ENCODE measurements at places on chromosomes 16 and 17.

DNA sequence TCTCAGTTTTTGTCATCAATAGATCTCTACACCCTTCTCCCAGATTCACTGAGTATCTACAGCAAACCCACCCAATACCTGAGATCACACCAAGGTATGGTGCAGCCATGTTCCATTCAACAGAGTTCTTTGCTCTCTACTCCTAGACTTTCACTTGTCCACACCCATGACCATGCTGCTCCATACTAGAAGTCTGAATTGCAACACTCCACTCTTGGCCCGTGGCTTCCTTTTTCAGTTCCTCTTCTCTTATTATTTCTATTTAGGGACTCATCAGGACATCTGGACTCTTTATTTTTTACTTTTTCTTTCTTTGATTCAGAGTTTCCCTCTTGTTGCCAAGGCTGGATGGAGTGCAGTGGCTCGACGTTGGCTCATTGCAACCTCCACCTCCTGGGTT is 37.1 kb downstream of the YWHAE start:
- no peak for DNase-seq

DNA sequence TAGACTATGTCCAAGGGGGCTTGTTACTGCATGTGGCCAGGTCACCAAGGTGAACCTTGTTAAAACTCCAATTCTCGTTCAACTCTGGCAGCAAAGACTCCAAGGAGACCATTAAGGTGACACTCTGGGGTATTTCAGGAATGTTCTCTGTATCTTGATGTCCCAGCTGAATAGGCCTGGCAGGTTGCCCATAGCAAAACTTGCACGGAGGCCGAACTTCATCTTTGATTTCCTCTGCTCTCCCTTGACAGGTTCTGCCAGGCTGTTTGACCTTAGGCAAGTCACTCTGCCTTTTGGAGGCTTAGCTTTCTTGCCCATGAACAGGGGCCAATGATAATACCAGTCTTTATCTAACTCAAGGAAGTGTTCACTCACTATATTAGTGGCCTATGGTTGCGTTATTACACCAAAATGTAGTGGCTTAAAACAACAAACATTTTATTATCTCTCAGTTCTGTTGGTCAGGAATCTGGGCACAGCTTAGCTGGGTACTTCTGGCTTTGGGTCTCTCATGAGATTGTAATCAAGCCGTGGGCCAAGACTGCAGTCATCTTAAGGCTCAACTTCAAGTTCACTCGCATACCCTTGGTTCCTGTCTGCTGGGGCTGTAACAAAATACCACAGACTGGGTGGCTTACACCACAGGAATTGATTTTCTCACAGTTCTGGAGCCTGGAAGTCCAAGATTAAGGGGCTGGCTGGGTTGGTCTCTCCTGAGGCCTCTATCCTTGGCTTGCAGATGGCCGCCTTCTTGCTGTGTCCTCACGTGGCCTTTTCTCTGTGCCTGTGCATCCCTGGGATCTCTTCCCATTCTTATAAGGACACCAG is 168.5 kb downstream of the UTP18 start:
- DNase-seq = no peak

DNA sequence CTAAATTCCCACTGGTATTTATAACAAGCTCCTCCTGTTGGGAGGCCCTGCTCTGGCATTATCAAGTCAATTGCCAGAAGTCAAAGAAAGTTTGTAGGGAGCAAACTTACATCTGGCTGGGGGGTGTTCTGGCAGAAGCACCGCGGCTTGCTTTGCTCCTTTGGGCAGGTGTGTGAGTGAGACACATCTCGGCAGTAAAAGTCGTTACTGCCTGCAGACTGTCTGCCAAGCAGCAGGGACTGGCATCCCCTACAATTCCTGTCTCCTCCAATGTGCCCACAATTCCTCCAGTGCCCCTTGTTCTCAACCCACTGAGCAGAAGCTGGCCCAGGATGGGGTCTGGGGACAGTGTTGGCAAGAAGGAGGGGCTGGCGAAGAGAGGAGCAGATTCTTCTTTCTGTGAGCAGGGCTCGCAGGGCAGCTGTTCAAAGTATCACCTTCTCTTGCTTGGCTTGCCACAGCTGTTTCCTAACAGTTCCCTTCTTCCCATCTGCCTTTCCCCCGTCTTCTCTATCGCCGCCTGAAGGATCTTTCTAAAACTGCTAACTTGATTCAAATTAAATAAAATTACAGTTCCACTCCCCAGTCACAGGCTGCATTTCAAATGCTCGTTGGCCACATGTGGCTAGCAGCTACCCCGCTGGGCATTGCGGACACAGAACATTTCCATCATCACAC is 30.2 kb downstream of the SPACA3 start:
- no peak for DNase-seq

GRCh38 chr16:53183442-53183841 is 128.7 kb downstream of the CHD9 start:
- no peak for DNase-seq

DNA sequence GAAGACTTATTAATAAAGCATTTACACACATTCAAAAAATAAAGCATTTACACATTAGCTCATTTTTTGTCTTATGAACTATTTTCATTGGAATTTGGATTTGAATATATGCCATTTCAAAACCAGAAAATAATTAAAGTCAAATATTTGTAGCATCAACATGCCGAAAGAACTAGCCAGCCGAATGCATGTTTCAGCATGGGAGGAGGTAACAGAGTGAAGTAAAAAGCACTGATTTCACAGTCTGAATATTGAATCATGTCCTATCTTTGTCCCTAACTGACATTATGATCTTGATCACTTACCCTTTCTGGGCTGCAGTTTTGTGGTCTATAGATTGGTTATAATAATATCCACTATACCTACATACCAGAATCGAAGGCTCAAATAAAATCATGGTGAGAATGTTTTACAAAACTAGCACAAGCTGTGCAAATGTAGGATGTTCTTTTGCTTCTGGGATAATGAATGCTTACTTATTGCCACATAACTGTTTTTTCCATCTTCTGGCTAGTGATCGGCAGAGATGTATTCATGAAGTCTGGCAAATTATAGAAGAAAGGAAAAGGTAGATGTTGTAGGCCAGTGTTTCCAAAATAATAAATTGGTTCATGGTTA is 84.7 kb downstream of the TUBD1 start:
- DNase-seq = no peak

- no peak for DNase-seq
Measured at GRCh38 chr17:5892921-5893675, 177.1 kb upstream of the WSCD1 start.

- no peak for DNase-seq
Measured at GRCh38 chr17:47704736-47705135, 10.8 kb downstream of the TBKBP1 start.

GRCh38 chr16:1757714-1758461 is 13.5 kb downstream of the NME3 start:
- DNase-seq = no peak

DNA sequence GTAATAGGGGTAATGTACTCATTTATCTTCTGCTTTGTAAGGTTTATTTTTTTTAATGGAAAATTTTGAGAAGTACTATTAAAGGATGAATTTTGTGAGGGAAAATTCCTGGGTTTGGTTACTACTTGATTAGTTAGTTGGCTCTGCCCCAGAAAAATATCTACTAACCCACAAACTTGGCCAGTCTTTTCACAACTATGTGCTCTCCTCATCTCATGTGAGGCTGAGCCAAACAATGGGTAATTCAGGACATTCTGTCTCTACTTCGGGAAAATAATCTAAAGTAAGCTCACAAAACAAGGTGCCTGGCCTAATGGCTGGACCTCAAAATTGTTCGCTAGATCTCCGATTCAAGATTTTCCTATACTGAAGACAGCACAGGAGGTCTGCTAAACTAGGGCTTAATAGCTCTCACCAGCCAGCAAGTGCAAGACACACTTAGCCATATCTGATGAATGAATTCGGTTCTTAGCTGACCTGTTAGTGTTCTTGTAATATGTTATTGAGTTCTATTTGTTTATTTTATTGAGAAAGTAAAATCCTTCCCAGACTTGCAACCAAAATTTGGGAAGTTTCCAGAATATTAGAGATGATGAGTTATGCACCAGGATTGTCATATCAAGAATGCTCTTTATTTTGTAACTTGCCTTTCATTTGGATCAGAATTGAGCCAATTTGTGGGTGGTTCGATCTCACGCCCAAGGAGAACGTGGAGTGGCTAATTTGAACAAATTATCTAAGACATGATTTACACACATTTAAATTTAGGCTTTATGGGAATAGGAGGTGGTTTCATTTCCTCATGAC is 5.7 kb downstream of the KCNJ16 start:
- DNase-seq = no peak

GRCh38 chr17:54967621-54968261 is 713 bp downstream of the COX11 start:
- DNase-seq = peak; percentile 23

GRCh38 chr16:57628008-57628781 is at the start of gene ADGRG1:
ADGRG1 (plus strand) TSS chr16:57628630; CDS start chr16:57650288, 21,658 bp downstream.
- peak; percentile 62 for DNase-seq

GRCh38 chr17:42363767-42364585 is 24.3 kb downstream of the STAT3 start:
- no peak for DNase-seq

DNA sequence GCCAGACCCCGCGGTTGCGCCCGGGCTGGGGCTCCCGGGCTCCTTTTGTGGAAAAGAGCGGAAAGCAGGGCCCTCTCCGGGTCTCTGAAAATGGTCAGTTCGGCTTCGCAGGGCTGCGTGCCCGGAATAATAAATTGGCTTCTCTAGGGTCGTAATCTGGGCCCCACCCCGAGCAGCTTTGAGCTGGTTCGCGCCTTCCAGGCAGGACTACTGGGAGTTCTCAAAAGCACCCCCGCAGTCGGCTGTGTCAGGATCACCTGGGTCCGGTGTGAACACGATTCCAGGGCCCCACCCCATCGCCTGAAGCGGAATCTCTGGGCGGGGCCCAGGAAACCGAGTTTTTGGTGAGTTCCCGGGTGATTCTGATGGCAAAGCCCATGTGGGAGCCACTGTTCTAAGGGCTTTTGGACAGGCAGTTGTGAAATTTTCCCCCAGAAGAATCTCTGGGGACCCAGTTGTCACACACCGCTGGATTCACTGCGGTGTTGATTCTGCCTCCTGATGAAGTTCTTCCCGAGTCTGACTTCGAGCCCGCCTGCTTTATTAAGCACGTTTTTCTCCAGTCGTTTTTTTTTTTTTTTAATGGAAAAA is 77.0 kb downstream of the MRC2 start:
- DNase-seq = no peak

GRCh38 chr16:12289175-12290063 is 312.9 kb downstream of the SNX29 start:
- no peak for DNase-seq

DNA sequence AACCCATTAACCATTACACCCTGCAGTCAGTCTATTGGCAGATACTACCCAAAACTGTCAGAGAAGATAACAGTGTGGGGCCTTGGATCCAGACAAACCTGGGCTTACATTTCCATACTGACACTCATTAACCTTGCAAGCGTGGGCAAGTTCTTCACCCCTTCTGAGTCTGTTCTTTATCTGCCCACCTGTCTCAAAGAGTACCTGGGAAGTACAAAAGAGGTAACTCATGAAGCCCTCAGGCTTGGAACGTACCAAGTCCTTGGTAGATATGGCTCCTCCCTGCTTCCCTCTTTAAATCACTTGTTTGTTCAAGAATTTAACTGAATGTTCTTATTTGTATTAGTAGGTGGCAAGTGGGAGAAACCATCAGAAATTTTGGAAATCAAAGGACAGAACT is 2.5 kb upstream of the IGSF6 start:
- DNase-seq = no peak

DNA sequence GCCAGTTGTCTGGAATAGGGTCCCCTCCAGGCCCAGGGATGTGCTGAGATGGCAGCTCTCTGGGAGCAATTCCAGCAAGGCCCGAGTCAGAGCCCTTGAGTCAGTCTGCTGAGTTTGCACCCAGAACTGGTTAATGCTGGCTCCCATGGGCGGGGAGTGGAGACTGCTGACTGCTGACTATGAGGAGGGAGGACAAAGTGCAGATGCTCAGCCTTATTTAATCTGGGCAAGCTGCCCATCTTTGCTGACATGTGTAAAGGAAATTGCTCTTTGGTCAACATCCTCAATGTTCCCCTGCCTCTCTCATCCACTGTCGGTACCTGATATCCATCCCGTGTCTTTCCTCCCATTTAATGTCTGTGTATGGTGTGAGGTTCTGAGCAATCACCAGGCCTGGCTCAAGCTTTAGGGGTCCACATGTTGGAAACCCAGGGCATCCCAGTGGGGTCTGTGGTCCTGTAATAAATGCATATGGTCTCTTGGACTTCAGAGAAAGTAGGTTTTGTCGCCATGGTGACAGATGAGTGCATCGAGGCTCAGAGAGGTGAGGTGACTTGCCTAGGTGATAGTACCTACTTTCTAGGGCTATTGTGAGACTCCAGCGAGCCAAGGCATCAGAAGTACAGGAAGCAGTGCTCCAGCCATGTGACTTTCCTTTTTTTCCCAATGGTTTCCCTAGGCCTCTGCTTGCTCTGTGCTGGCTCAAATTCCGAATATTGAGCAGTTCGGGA is 20.0 kb upstream of the RNF135 start:
- DNase-seq = no peak

DNA sequence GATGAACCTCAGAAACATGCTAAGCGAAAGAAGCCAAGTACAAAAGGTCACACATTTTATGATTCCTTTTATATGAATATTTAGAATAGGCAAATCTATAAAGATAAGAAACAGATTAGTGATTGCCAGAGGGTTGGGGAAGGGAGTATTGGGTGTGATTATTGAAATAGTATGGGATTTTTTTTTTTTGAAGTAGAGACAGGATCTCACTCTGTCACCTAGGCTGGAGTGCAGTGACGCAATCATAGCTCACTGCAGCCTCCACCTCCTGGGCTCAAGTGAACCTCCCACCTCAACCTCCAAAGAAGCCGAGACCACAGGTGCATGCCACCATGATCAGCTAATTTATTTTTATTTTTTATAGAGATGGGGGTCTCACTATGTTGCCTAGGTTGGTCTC is 35.7 kb downstream of the MEOX1 start:
- no peak for DNase-seq

- peak; percentile 41 for DNase-seq
Measured at GRCh38 chr16:22372882-22373661, 1.3 kb downstream of the CDR2 start.

DNA sequence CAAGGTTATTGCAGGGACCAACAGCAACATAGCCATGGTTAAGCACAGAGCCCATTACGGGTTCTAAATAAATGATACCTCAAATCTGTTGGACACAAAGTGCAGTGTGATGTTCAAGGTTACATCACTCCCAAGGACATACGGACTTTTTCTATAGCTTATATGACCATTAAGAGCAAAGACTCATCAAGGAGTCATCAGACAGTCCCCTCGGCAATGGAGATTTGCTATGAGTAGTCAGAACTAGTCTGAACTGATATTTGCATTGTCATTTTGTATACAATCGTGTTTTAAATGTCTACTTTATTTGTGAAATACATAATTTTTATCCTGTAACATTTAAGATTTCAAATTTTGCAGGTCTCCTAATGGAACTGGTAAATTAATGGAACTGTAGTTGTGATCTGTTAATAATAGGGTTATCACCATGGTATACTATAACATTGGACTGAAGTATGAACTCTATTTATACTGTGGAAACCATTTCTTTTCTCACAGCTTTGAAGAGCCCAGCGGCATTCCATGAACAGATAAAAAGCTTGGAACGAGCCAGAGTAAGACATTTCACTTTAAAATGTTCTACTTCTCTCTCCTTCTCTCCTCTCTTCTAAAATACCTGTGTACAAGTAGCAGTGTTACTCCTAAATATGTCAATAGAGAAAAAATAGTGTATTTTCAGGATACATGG is 140.9 kb downstream of the MRTFB start:
- no peak for DNase-seq

GRCh38 chr16:13453325-13453724 is 466.6 kb upstream of the ERCC4 start:
- no peak for DNase-seq

Measured in activated naive CD4-positive, alpha-beta T cell treated with anti-CD3 and anti-CD28 coated beads, Interleukin-2, amount 10 ng/mL, durations not matched to agents 7 days and 5 days (primary cell).